ENCODE measurements at places on chromosomes 1 and 21.

- DNase-seq, result peak; percentile 75
Observed at GRCh38 chr1:211639475-211640300, 35.7 kb downstream of the NEK2 start.

DNA sequence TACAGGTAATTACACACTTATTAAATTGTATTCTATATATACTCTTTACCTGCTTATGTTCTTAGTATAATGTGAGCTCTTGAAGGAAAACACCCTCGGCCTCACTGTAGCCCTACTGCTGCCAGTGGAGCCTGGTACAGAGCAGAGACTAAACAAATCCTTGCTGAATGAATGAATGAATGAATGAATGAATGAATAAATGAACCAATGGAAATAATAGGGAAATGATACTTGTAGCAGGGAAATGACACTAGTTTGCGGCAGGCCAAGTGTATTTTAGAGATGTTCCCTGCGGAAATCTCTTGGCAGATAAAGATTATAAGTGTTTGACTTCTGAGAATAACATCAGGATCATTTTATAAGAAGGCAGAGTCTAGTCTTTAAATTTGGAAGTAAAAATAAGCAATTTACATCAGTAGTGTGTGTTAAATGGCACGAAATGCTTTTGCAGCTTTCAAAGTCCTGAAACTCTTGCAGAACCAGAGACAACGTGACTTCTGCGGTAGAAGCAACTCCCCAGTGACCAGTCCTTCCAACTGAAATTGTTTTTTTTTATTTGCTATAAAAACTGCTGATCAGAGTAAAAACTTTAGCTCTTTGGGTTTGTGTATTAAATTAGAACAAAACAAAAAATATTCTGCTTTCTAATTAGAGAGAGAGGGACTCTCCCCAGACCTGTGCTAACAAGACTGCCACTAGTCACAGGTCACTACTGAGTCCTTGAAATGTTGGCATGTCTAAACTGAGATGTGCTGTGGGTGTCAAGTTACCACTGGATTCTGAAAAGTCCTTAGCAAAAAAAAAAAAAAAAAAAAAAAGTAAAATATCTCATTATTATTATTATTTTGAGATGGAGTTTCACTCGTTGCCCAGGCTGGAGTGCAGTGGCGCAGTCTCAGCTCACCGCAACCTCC lies 199.3 kb upstream of the MAP1LC3C start:
- DNase-seq, result no peak

GRCh38 chr1:64039390-64039926 lies 164.0 kb upstream of the UBE2U start:
- peak; percentile 90 for DNase-seq

- peak; percentile 77 for DNase-seq
Observed at GRCh38 chr1:27968692-27969091, 8.9 kb downstream of the XKR8 start.

GRCh38 chr1:47023268-47024140 lies at the start of gene CYP4X1:
CYP4X1 (plus strand) TSS chr1:47023669; CDS start chr1:47023818, 149 bp downstream.
- DNase-seq, result peak; percentile 11

GRCh38 chr1:31567956-31568570 lies 8.3 kb upstream of the TINAGL1 start:
- DNase-seq, result no peak

DNA sequence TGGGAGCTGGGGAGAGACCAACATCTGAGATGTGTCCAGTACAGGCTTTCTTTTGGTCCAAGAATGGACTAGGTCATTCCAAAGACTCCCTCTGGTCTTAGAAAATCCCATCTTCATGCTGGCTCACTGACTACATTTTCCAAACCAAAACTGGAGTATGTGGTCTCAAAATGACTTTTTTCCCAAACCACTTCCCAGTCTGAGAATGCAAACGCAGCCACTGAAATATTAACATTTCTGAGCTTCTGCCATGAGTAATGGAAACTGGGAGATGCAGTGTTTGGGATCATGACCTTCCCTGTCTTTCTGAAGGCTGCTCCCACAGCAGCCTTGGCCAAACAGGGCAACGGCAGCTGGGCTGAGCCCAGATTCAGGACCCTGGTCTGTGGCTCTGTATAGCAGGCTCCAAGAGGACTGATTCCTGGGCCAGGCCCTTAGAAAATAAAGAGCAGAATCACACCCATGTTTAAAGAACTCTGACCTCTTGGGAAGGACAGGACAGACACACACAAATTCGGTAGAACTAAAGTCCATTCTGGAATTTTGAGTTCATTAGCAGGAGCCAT lies 62.1 kb upstream of the CNTN2 start:
- no peak for DNase-seq

DNA sequence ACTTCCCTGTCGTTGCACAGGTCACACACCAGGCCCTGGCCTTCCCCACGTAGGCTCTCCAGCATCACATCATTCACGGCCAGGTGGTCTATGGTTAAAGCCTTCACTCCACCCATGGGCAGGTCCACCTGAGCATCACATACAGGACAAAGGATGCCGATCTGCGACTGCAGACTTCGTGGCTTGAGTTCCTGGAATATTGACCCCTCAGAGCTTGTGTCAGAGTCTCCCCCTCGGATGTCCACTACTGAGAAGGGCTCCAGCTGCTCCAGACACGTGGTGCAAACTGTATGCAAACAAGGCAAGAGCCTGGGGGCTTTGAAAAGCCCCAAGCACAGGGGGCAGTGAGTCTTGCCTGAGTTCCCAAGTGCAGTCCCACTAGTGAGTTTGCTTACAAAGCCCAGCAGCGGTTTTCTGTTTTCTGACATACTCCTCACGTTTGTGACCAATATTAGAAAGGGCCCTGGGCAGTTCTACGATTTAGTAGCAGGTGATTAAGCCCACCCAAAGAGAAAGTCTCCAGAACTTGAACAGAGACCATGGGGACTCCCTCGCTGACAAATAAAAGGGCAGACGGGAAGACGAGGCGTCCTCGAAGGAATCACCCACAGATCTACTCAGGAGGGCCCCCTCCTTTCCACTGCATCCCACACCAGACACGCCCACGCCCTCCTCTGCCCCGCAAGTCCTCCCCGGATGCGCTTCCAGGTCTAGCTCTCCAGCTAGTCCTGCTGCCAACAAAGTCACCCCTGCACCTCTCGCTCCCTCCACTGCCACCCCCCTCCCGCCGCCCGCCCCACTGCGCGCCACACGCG lies 568 bp downstream of the TRIM45 start:
- peak; percentile 56 for DNase-seq

GRCh38 chr1:12770620-12771019 lies 2.9 kb upstream of the PRAMEF12 start:
- no peak for DNase-seq

- DNase-seq, result no peak
Observed at GRCh38 chr1:19375631-19376400, 63.7 kb downstream of the SLC66A1 start.

GRCh38 chr1:21175670-21176581 lies 771 bp downstream of the EIF4G3 start:
- no peak for DNase-seq

GRCh38 chr1:844472-845026 lies 79.2 kb upstream of the SAMD11 start:
- no peak for DNase-seq

GRCh38 chr1:208919371-208919770 lies 664.1 kb upstream of the CAMK1G start:
- peak; percentile 40 for DNase-seq

- DNase-seq, result no peak
Observed at GRCh38 chr1:210731193-210731592, 402.5 kb downstream of the HHAT start.

GRCh38 chr1:99969260-99969728 lies 502 bp upstream of the SLC35A3 start:
- no peak for DNase-seq

- peak; percentile 11 for DNase-seq
Observed at GRCh38 chr1:38786040-38786436, 73.5 kb downstream of the RRAGC start.

DNA sequence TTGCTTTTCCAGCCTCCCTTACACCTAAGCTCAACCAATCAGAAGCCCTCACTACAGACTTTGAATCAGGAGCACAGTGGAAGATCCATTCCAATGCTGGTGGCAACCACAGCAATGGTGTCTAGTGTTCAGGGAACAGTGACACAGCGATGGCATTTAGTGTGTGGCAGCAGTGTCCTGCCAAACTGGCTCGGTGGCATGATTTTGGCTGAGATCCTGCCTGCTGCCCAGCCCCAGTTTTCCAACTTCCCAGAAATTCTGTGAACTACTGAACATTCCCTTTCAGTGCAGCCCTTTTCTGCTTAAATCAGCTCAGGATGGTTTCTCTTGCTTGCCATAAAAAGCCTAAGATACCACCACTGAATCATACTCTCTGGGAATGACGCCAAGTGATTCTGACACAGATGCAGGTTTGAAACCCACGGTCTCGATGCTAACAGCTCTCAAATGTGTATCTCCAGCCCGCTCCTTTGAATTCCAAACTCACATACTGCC lies 8.8 kb downstream of the ASAP3 start:
- DNase-seq, result peak; percentile 79

DNA sequence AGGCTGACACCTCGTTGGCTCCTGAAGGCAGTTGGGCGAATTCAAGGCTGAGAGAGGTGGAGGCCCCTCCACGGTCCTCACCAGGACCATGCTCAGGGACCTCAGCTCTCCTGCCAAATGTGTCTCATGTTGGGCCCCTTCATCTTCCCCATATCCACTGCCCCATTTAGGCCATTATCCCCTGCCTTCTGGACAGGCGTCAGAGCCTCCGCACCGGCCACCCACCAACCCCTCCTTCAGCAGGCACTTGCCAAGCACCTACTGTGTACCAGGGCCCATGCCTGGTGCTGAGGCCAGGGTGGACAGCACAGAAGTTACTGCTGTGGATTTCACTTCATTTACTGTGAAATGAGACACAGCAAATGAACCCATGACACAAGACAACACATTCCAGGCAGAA lies 325.8 kb downstream of the MATN1 start:
- no peak for DNase-seq

Data from A172 (cell line).